ENCODE measurements at places on chromosomes 4 and X.

GRCh38 chr4:39330353-39330752 lies 35.8 kb downstream of the RFC1 start:
- DNase-seq, result no peak

DNA sequence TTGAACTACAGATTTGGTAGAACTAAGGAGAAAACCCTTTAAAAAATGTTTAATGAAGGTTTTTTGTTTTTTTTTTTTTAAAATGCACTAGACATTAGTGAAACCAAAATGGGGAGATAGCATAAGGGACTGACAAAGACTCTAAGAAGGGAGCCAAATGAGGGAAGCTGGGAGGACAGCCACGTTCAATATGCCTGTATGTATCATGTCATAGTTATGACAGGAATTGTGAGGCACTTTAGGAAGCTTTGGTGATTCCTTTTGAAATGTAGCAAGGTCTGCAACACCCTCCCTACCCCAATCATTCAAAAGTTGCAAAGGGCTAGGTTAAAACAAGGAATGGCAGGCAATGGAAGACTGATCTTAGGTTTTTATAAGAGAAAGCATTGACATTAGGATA lies 526.0 kb downstream of the TLL1 start:
- DNase-seq, result no peak

DNA sequence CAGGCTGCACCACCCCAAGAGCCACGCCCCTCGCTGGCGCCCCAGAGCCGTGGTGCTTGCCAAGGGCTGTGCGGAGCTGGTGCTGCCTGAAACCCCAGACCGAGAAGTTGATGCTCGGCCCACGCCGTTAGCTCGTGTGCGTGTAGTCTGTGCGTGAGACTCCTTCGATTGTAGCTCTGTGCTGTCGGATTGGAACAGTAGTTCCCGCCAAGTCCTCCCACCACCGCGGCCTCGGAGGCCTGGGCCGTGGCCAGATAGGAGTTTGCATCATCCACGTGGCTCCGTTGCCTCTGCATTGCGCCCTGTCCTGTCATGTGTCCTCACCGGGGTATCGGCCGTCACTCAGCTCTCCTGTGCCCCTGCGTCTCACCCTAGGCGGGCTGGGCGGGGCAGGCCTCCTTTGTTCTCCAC lies 24.2 kb downstream of the TNIP2 start:
- no peak for DNase-seq

- DNase-seq, result no peak
Measured at GRCh38 chr4:165838575-165838974, 34.5 kb upstream of the TLL1 start.

DNA sequence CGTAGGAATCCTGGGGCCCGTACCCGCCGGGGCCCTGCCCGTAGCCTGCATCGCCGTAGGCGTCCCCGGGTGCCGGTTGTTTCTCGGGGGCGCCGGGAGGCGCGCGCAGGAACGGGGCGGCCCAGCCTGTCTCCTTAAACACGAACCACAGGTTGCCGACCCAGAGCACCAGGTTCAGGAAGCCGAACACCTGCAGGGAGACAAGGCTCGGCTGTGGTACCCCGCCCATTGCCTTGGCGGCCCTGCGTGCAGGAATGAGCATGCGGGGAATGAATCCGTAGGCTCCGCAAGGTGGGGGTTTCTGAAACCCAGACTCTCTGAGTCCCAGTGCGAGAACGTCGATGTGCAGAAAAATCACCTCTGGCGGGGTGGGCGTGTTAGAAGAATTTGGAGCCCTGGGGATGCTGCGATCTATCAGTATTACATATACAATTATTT lies 5.4 kb upstream of the PRICKLE3 start:
- no peak for DNase-seq

DNA sequence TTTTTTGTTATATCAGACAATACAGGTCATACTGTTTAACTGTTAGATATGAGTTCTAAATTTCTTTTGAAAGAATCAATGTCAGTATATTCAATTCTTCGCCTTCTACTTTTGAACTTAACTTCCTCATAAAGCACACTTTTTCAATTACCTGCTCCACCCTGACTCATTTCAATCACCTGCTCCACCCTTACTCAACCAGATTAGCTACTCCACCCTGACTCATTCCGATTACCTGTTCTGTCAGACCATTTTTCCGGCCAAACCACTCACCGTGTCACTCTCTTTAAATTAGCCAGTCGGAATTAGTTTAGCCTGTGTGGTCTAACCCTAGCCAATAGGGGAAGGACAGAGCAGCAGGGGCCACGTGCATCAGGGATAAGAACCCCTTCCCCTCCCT lies 751.8 kb upstream of the POU3F4 start:
- DNase-seq, result no peak

All from ecto neural progenitor cell (in vitro differentiated cells).